Kidney (tissue), 22 donors: ENCODE measurements at places on chromosomes 7 and 10. TPM values are rescaled to one million over a fixed set of nuclear protein-coding genes. Genes with fewer than 3 reads are reported as not detected.

Gene WNT2
- 0.57 TPM for total RNA-seq

DNA sequence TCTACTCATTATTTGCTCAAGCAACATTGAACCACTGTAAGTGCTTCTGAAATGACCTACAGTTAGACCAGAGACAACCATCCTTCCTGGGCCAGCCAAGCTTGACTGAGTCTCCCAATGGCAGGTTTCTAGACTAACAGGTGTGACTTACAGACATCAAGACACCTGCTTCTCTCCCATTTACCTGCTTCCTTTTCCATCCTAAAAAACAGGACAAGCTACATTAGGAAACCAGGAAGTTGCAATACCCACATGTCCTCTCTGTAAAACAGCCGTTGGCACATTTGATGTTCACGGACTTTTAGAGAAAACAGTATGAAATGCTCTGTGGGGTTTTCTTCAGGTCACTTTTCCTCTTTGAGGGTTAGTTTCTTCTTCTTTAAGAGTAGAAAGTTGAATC lies 4.0 kb downstream of the HECW1 start:
- H3K4me1 ChIP-seq, result no peaks in the 10 kb centered on the region
- H3K27ac ChIP-seq, result no peak overlapping the region
- H3K36me3 ChIP-seq, result no peaks in the 10 kb centered on the region
- H3K27me3 ChIP-seq, result peaks cover 27% of the 10 kb centered on the region
- H3K4me3 ChIP-seq, result no peak overlapping the region
- DNase-seq, result no peak

DNA sequence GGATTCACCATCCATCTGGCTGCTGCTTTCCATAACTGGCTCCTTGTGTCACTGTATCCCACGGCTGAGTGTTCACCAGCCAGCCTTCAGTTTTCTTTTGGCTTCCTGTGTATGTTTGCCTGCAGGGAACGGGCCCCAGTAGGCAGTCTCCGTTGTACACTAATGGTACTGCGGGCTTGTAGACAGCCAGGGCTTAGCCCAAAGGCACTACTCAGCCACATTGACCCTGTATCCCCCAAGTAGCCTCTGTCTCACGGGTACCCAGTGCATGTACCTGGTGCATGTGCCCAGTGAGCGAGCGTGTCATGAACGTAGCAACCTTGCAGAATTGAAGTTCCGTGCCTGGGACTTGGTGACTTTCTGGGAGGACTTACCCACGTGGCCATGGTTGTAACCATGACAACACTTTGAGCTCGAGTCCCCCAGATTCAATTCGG lies 6.1 kb downstream of the PFKFB3 start:
- peaks cover under 1% of the 10 kb centered on the region for H3K36me3 ChIP-seq
- no peaks in the 10 kb centered on the region for H3K27me3 ChIP-seq
- no peak overlapping the region for H3K4me3 ChIP-seq
- H3K27ac ChIP-seq, result no peak overlapping the region
- DNase-seq, result no peak

GRCh38 chr10:74755273-74755672 lies 71.1 kb upstream of the KAT6B start:
- no peaks in the 10 kb centered on the region for H3K36me3 ChIP-seq
- H3K27ac ChIP-seq, result no peak overlapping the region

GRCh38 chr7:19972876-19973275 lies 199.5 kb upstream of the TMEM196 start:
- H3K27me3 ChIP-seq, result no peaks in the 10 kb centered on the region
- no peaks in the 10 kb centered on the region for H3K4me1 ChIP-seq
- no peak for DNase-seq
